Adipocyte (in vitro differentiated cells): ENCODE measurements at places on chromosomes 1 and 21.

DNA sequence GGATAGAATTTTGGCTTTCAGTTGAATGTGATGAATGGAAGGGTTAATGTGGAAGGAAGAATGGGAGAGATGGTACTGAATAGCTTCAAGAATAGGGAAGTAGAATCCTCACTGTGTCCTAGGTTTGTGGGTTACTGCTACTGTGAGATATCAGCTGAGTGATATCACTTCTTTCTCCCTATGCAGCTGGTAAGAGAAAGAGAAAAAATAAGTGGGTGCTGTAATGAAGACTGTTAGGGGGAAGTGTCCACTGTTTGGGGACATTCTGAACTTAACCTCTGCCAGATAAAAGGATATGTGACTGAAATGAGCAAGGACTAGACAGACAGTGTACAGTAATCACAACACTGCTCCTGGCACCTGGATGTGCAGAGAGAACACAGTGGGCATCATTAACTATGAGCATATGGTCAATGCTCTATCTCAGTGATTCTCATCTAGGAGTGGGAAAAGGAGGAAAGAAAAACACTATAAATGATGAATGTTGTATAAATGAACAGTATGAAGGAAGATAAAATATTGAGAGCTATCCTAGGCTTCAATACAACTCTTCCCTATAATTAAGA is 25.6 kb upstream of the MOB3C start:
- no peak for DNase-seq

DNA sequence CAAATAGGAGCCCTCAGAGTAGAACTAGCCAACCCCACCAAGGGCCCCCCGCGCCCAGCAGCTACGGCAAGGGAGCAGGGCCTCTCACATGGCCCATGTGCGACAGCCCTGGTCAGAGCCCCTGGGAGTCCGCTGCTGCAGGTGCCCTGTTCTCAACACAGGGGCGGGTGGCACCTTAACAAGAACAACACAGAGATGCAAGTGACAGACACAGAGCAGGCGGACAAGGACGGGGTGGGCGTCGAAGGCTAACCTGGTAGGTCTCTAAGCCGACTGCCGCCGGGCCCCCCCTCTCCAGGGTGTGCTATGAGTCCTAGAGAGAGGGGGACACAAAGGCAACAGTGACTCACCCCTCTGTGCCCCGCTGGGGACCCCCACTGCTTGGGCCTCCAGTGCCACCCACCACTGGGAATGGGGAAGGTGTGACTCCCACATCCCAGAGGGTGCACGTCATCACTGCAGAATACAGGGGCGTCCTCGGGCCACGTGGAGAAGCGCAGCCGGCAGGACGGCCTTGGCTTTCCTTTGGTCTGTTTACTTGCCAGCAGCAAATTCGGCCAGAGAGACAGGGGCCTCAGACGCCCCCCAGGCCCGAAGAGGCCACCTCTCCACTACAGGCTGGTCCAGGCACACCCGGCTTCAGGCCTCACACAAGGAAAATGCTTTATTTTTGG is 44.8 kb downstream of the PRDM15 start:
- DNase-seq = no peak

- no peak for DNase-seq
These were observed 31.0 kb downstream of the UROD start for GRCh38 chr1:45043094-45043493.

DNA sequence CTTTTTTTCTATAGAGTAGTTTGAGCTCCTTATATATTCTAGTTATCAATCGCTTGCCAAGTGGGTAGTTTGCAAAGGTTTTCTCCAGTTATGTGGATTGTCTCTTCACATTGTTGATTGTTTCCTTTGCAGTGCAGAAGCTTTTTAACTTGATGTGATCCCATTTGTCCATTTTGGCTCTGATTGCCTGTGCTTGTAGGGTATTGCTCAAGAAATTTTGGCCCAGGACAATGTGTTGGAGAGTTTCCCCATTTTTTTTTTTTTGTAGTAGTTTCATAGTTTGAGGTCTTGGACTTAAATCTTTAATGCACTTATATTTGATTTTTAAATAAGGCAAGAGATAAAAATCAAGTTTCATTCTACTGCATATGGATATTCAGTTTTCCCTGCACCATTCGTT is 774.8 kb upstream of the ADAMTS5 start:
- peak; percentile 73 for DNase-seq

- no peak for DNase-seq
These were observed 318.1 kb downstream of the KCNH1 start for GRCh38 chr1:210815641-210816550.

GRCh38 chr1:184910691-184911091 is 63.6 kb downstream of the NIBAN1 start:
- DNase-seq = peak; percentile 61

GRCh38 chr1:198934901-198935305 is 296.1 kb downstream of the PTPRC start:
- peak; percentile 64 for DNase-seq
